ENCODE measurements at places on chromosomes 13 and 19.

- DNase-seq = no peak
These were observed 328.2 kb downstream of the HS6ST3 start for GRCh38 chr13:96417939-96418685.

GRCh38 chr19:47210689-47211316 is 20.2 kb downstream of the BBC3 start:
- peak; percentile 67 for DNase-seq

- DNase-seq = no peak
These were observed 852.7 kb upstream of the KLHL1 start for GRCh38 chr13:70960841-70961443.

GRCh38 chr19:33110137-33110910 is 21.6 kb upstream of the WDR88 start:
- no peak for DNase-seq

GRCh38 chr13:45932676-45933075 is 81.1 kb upstream of the SIAH3 start:
- DNase-seq = no peak
